ENCODE measurements at places on chromosomes 6 and 20. TPM values are rescaled to one million over a fixed set of nuclear protein-coding genes. Genes with fewer than 3 reads are reported as not detected.

- peak; percentile 62 for DNase-seq
Observed at GRCh38 chr20:46681032-46681854, 8.0 kb downstream of the TP53RK start.

DNA sequence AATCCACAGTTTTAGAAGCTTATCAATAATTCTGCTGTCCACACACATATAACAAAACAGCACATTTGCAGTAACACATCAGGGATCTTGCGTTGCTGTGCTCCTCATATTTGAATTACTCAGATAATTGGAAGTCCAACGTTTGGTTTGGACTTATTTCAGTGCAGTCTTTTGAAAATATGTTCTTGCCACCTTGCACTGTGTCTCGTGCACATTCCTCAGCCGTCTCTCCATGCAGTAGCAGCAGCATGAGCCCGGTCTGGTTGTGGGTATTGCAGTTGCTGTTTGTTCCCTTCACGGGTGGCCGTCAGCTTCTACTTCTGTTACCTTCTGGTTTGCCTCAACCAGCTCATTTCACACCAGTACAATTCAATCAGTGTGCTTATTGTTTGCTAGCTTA lies 215.5 kb downstream of the SLC24A3 start:
- no peak for DNase-seq

The HAO1 gene
- not detected for total RNA-seq

The HLA-DPB1 gene
- total RNA-seq = not detected

- peak; percentile 30 for DNase-seq
Observed at GRCh38 chr20:33415948-33416347, 14.6 kb upstream of the CDK5RAP1 start.
